ENCODE measurements at places on chromosomes 7 and 10.

DNA sequence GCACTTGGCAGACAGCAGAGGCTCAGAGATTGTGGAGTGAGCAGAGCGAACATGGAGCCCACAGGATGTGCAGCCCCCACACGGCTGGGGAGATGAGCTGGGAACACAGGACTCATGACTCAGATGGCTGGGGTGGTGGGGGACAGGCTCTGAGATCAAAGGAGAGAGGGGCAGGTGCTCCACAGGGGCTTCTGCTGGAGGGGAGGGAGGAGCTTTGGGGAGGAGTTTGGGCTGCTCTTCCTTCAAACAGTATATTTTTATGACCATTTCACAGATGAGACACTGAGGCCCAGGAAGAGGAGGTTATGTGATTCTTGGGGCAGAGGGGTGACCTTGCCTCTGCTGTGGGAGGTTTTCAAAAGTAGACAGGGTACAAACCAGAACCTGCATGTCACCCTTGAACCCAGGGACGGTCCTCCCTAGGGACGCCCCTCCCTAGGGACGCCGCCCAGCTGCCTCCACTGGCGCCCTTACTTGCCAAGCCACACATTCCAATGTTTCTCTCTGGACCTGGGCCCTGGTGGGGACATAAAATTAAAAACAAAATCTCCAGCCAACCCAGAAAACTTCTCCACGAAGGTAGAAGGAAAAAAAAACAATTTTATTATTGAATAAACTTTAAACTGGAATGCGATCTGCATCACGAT lies 981 bp upstream of the CRYGN start:
- DNase-seq: no peak

GRCh38 chr10:88114368-88114767 lies 250.9 kb downstream of the PTEN start:
- DNase-seq: no peak

DNA sequence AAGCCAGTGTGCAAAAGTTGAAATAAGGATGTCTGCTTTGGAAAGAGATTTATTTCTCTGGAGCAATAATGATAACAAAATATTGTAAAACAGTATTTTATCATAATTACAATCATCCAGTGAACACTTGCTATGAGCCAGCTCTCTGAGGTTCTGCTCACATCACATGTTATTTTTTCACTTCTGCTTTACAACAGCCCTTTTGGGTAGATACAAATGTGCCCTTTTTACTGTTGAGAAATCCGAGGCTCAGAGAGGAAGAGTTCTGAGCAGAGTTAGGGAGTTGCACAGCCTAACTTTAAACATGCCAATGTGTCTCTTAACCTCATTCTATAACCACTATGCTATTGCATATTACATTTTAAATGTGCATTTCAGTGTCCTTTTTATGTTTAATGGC lies 232.6 kb upstream of the CDC14C start:
- no peak for DNase-seq

GRCh38 chr10:79055100-79055782 lies 13.5 kb upstream of the ZMIZ1 start:
- DNase-seq: no peak

DNA sequence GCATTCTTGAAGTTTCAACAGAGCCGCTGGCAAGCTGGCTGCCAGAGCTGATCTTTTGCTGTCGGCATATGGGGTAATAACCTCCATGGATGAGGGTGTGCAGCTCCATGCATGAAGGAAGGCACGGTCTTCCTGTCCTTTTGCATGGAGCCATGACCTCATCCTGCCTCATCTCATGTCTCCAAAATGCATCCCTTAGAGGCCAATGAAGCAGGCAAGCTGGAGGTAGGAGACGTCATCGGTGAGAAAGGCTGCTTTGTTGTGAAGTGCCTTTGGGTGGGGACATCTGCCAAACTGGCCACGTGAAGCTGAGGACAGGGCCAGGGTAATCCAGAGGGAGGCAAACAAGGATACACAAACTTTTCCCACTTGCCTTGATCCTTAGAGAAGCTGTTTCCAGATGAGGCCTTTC lies 161.5 kb upstream of the TBX20 start:
- no peak for DNase-seq

DNA sequence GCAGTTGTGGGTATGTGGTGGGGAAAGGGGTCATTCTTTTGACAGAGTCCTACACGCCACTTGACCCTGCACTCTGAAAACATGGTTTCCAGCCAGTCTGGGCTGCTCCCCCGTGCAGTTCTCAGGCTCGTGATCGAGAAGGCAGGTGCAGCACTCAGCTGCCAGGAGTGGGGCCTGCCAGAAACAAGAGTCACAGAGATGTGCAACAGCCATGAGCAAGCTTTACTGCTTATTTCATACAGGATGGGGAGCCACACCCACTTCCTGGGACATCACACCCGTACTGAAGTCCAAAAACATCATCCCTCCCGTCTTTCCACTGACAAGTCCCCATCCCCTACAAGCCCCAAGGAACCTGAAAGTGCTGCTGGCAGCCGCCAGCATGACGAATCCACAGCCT lies 9.3 kb downstream of the ATG9B start:
- DNase-seq: no peak

- no peak for DNase-seq
Measured at GRCh38 chr7:120060875-120061274, 212.1 kb upstream of the KCND2 start.

GRCh38 chr7:47044625-47045024 lies 537.3 kb downstream of the TNS3 start:
- no peak for DNase-seq

DNA sequence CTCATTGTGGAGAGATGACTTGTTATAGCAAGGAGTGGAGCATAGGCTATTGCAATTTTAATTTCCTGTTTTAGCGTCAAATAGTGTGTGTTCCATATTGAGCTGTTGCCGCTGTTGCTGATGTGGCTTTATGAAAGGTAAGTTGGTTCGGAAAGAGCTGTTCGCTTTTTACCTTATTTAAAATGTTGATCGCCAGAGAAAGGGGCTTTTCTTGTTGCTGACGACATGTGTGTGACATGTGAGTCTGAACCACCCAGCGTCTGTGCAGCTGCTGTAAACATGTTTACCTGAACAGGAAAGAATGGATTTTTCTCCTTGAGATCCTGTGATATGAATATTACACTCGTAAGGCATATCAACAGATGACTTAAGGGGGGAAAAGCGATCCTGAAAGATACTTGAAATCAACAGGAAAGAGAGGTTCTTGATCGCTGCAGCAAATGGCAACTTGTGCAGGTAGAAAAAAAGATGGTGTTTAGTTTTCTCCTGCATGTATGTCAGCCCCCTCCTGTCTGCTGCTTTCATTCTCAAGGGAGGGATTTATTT lies 2.5 kb downstream of the ZEB1 start:
- no peak for DNase-seq

DNA sequence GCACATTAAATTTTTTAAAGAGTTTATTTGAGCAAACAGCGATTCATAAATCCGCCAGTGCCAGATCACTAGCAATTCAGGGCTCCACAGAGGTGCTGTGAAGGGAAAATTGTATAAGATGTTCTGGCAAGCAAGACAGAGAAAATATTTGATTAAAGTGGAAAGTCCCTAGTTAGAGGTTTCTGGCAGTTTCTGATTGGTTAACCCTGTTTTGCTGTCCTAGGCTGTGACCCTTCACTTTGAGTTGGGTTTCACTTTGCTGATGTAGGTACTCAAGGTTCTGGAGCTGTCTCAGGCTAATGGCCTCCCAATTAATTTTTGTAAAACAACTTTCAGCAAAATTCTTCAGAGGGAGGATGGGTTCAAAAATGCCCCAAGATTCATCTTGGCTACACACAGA lies 79.4 kb upstream of the NXPH1 start:
- no peak for DNase-seq

Data from hippocampal formation (tissue), 2 donors.